ENCODE measurements at places on chromosomes 7 and 10. TPM values are rescaled to one million over a fixed set of nuclear protein-coding genes. Genes with fewer than 3 reads are reported as not detected.

- DNase-seq, result no peak
- H3K4me1 ChIP-seq, result no peaks in the 10 kb centered on the region
- H3K27me3 ChIP-seq, result no peaks in the 10 kb centered on the region
- no peak overlapping the region for H3K27ac ChIP-seq
- H3K4me3 ChIP-seq, result no peak overlapping the region
Observed at GRCh38 chr7:108503112-108504026, 22.6 kb downstream of the PNPLA8 start.

The PTPN20 gene
- total RNA-seq, result 5.0 TPM

GRCh38 chr10:72264536-72264935 lies 9.2 kb upstream of the DDIT4 start:
- no peaks in the 10 kb centered on the region for H3K27me3 ChIP-seq
- no peak overlapping the region for H3K4me3 ChIP-seq
- H3K36me3 ChIP-seq, result no peaks in the 10 kb centered on the region
- peaks cover 14% of the 10 kb centered on the region for H3K4me1 ChIP-seq
- DNase-seq, result no peak

DNA sequence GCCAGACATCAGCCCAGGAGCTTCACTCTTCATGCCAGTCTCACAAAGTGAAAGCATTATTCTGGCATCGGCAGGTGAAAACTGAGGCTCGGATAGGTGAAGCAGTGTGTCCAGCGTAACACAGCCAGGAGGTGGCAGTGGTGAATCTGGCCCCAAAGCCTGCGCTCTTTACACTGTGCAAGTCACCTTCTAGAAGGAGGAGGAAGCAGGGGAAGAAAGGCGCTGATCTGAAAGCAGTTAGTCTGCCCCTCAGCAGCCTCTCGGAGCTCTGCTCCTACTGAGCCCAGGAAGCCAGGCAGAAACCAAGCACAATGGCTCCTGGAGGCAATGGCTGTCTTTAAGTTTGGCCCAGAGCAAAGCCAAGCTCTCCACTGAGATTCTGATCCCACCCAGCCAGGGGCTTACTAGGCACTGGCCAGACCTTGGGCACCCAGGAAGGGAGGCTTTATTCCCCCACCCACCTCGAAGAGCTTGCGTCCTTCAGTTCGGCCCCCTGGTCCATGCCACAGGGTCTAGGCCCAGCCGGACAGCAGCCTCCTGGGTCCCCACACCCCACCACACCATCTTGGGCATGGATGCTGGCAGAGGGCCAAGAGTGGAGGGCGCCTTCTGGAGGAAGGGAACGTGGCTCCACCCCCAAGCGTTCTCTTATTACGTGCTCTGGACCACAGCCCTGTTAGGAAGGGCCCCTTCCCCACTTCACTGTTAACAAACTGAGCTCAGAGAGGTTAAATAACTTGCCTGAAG lies 104.5 kb downstream of the GRID1 start:
- no peak overlapping the region for H3K27ac ChIP-seq
- no peaks in the 10 kb centered on the region for H3K36me3 ChIP-seq
- no peaks in the 10 kb centered on the region for H3K4me1 ChIP-seq
- DNase-seq, result no peak
- no peak overlapping the region for H3K4me3 ChIP-seq

The MAGI2 gene
- 18.6 TPM for total RNA-seq

The OPN1SW gene
- not detected for total RNA-seq

The EPO gene
- total RNA-seq, result not detected

The AOC1 gene
- not detected for total RNA-seq

GRCh38 chr10:83934641-83935338 lies 204.5 kb upstream of the GHITM start:
- no peak overlapping the region for H3K4me3 ChIP-seq
- H3K27ac ChIP-seq, result no peak overlapping the region
- no peaks in the 10 kb centered on the region for H3K4me1 ChIP-seq
- no peak for DNase-seq
- H3K27me3 ChIP-seq, result no peaks in the 10 kb centered on the region

- H3K36me3 ChIP-seq, result no peaks in the 10 kb centered on the region
- H3K27me3 ChIP-seq, result no peaks in the 10 kb centered on the region
- no peaks in the 10 kb centered on the region for H3K4me1 ChIP-seq
- no peak overlapping the region for H3K27ac ChIP-seq
- no peak overlapping the region for H3K4me3 ChIP-seq
- DNase-seq, result no peak
Observed at GRCh38 chr7:85456254-85456653, 269.4 kb upstream of the SEMA3D start.

The RGS10 gene
- 20.4 TPM for total RNA-seq

DNA sequence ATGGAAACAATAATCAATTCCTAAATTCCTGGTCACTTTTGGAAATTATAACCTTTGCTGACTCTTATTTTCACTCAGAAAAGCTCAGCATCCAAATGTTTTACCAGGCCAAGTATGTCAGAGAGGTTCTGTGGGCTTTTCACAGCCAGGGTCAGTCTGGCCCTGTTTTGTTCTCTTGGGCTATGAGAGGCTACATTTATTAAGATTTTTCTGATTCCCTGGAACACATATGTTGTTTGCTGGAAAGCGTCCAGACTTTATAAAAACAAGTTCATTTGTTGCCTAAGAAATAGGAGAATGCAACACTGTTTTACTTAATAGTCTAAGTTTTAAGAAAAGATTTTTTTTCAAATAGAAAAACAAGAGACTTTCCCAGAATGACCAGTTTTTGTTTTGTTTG lies 238.4 kb upstream of the PLXDC2 start:
- no peak for DNase-seq
- H3K4me1 ChIP-seq, result peaks cover 4% of the 10 kb centered on the region
- no peaks in the 10 kb centered on the region for H3K36me3 ChIP-seq

The CCDC146 gene
- 14.8 TPM for total RNA-seq

GRCh38 chr7:156019776-156020565 lies 207.7 kb upstream of the SHH start:
- H3K36me3 ChIP-seq, result no peaks in the 10 kb centered on the region
- H3K27me3 ChIP-seq, result no peaks in the 10 kb centered on the region
- H3K4me3 ChIP-seq, result no peak overlapping the region
- no peak for DNase-seq

GRCh38 chr7:134502463-134503371 lies 24.6 kb upstream of the AKR1B10 start:
- no peaks in the 10 kb centered on the region for H3K4me1 ChIP-seq
- H3K27ac ChIP-seq, result no peak overlapping the region
- H3K36me3 ChIP-seq, result no peaks in the 10 kb centered on the region
- no peak overlapping the region for H3K4me3 ChIP-seq
- no peaks in the 10 kb centered on the region for H3K27me3 ChIP-seq

DNA sequence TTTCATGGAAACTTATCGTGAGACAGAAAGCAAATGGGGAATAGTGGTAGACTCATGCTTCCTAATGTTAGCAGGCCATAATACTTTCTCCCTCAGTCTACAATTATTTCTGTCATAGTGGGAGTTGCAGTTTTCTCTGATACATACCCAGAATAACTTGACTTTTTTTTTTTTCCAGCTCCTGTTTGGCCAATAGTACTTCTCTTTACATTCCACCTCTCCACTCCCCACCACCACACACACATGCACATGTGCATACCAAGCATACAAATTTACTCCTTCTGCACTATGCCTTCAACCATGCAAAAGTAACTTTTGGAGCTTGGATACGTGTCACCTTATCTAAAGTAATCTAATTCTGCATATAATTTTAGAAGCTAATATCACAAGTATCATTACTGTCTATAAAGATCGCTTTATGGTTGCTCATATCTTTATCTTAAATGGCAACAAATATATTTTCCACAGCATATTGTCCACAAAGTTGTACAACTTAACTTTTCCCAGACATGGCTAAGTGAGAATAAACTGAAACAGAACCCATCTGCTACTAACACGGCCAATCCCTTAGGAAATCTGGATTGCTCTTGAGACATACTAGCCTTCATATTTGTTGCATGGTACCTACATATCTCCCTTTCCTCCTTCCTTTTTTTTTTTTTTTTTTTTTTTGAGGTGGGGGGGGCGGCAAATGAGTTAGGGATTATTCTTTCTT lies 49.0 kb downstream of the TES start:
- H3K36me3 ChIP-seq, result no peaks in the 10 kb centered on the region
- no peak for DNase-seq
- H3K27ac ChIP-seq, result no peak overlapping the region
- H3K4me1 ChIP-seq, result no peaks in the 10 kb centered on the region

- H3K27me3 ChIP-seq, result no peaks in the 10 kb centered on the region
- H3K27ac ChIP-seq, result no peak overlapping the region
- H3K36me3 ChIP-seq, result no peaks in the 10 kb centered on the region
- H3K4me1 ChIP-seq, result peaks cover 1% of the 10 kb centered on the region
- no peak for DNase-seq
Observed at GRCh38 chr7:142745091-142745635, 4.1 kb upstream of the PRSS1 start.

The RAMP3 gene
- total RNA-seq, result 10.8 TPM

DNA sequence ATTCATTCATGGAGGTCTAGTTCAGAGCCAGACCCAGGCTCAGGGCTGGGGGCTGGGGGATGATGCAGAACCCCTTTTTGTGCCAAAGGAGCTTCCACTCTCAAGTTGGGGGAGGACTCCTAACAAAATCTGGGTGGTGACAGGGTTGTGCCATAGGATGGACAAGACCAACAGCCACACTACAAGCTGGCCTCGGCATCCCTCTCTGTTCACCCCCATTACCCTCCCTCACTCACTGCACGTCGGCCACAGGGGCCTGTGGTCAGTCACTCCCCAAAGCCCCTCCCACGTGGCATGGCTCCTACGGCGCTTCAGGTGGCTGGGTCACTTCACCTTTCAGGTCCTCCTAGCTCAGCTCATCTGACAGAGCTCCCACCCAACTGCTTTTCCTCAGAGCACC lies 348.7 kb upstream of the ZMIZ1 start:
- DNase-seq, result no peak
- H3K27ac ChIP-seq, result no peak overlapping the region
- H3K4me3 ChIP-seq, result no peak overlapping the region
- no peaks in the 10 kb centered on the region for H3K27me3 ChIP-seq
- H3K36me3 ChIP-seq, result no peaks in the 10 kb centered on the region

GRCh38 chr7:112897839-112898431 lies 107.7 kb upstream of the TMEM168 start:
- no peaks in the 10 kb centered on the region for H3K36me3 ChIP-seq
- no peak overlapping the region for H3K4me3 ChIP-seq
- DNase-seq, result no peak
- no peaks in the 10 kb centered on the region for H3K27me3 ChIP-seq
- no peaks in the 10 kb centered on the region for H3K4me1 ChIP-seq

The ZNF33B gene
- total RNA-seq, result 24.9 TPM

The PRR15 gene
- 5.9 TPM for total RNA-seq

The OR2A1 gene
- total RNA-seq, result 0.25 TPM

DNA sequence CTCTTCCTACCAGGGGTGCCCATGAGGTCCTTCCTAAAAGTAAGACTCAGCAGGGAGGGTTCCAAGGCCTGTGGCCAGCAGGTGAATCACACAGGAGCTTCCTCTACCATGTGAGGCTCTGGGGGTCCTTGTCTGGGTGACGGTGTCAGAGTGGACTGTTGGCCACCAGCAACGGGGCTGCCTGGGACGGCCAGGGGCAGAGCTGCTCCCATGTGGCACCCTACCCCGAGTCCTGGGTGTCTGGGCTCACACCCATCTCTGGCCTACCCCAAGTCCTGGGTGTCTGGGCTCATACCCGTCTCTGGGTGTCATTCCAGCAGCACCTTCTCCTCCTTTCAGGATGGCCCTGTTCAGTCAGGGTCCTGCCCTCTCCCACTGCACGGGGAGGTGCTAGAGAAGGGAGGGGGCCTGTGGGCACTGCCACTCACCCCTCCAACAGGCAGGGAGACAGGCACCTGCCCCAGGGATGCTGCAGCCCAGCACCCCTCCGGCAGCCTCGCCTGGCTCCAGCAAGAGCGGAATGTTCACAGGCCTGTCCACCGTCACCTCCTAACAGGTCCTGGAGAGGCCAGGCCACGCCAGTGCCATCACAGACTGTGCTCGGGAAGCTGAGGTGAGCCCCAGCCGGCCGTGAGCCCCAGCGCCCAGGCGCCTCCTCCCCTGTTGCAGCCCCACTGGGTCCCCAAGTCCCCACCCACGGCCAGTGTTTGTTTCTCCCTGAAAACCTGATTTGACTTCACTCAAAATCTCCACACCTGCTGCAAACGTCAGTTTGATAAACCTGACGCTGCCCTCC lies 143.7 kb downstream of the PTPRN2 start:
- H3K36me3 ChIP-seq, result no peaks in the 10 kb centered on the region
- no peaks in the 10 kb centered on the region for H3K4me1 ChIP-seq
- no peak overlapping the region for H3K4me3 ChIP-seq
- no peak for DNase-seq

DNA sequence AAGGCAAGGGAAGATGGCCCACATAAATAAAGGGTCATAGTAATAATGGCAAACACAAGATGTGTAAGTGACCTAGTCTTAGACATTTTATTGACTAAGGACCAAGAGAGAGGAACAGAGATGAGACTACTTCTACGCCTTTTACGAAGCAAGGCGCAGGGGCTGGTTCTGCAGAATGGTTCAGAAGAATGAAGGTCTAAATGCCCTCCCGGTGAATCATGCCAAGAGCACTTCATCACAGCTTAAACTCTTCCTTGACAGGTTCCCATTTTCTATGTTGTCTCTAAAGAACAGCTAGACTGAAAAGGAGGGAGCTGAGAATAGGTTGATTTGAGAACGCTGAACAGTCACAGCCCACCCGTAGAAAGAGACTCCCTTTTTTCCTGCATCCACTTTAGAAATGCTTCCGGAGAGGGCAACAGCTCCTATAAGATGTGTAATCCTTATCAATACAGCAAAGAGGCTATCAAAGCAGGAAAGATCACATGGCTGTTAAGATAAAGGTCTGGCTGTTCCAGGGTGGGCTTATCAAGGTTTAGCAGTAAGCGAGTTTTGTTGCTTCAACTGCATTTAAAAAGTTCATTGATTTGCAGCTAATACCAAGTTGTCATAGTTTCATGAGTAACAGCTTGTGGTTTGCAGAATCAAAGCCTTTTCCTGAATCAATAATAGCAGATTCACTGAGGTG lies 93.4 kb upstream of the AUTS2 start:
- no peak for DNase-seq
- H3K27me3 ChIP-seq, result no peaks in the 10 kb centered on the region
- no peak overlapping the region for H3K4me3 ChIP-seq
- H3K36me3 ChIP-seq, result no peaks in the 10 kb centered on the region
- no peaks in the 10 kb centered on the region for H3K4me1 ChIP-seq
- H3K27ac ChIP-seq, result no peak overlapping the region
